ENCODE measurements at places on chromosomes 4 and X. TPM values are rescaled to one million over a fixed set of nuclear protein-coding genes. Genes with fewer than 3 reads are reported as not detected.

The ARHGEF38 gene
- 6.0 TPM for total RNA-seq

The VSIG1 gene
- not detected for total RNA-seq

DNA sequence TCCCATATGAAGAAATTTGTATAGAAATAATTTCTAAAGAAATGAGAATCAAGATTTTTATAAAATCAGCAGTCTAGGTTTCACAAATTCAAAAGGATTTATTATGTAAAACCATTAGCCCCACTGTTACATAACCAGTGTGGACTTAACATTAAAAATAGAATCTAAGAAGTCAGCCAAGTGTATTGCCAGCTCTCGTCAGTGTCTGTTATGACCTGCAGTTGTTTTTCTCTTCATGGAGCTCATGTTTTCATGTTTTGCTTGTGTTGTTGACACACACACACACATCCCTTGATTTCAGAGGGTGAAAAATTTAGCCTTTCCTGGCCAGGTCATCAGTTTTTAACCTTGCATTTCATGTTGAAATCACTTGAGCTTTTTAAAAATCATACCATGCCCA is 39.5 kb downstream of the USP38 start:
- no peak for DNase-seq

DNA sequence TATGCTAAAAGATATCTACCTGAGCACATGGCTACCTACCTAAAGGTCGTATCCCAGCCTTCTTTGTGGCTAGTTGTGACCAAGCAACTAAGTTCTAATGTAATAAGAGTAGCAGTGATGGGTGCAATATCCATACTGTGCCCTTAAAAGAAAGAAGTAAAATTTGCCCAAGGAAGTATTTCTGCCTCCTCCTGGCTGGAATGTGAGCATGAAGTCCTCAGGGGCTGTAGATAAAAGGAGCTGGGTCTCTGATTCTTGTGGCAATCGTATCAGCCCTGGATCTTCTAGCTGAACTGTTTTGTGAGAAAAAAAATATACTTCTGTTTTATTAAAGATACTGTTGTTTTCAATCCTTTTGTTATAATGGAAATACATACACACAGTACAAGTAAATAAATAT is 217.4 kb downstream of the GPAT3 start:
- DNase-seq, result no peak

DNA sequence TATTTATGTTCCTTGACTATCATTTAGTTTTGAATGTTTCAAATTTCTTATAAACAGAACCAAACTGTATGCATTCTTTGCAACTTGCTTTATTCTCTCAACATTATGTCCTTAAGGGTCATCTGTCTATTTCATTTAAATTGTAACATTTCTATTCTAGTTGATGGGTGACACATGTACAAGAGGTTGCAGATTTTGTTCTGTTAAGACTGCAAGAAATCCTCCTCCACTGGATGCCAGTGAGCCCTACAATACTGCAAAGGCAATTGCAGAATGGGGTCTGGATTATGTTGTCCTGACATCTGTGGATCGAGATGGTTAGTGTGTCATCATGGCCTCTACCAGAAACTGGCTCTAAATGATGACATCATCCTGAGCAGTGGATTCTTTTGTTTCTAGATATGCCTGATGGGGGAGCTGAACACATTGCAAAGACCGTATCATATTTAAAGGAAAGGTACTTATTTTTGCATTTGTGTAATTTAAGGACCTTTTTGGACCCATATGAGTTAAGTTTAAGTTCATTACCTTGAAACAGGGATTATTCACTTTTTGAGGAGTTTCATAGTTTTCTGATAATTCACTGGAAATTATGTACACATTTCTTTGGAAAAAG is 6.1 kb downstream of the LIAS start:
- DNase-seq, result peak; percentile 90

- DNase-seq, result no peak
Measured at GRCh38 chrX:154599531-154599930, 14.6 kb downstream of the CTAG1A start.

GRCh38 chr4:36273276-36273675 is 8.1 kb upstream of the DTHD1 start:
- DNase-seq, result no peak

DNA sequence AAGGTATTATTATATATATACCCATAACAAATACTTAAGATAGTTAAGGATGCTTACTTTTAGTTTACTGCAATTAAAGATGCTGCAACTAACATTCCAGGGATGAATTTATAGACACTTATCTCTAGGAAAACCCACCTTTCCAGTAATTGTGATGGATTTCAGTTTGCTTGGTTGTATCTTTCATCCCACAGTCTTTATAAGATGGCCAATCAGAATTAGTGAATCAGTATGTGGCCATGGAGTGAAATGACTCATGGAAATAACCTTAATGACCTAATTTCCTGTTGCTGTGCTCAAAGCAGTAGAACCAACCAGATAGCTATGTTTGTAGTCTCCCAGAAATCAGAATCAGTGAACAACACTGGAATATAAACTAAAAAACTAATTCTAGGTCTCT is 26.4 kb downstream of the MOSPD2 start:
- peak; percentile 14 for DNase-seq

Measured in umbilical cord (tissue), 2 donors.